Mesenchymal stem cell (in vitro differentiated cells and primary cell): ENCODE measurements at places on chromosomes 3 and 15.

GRCh38 chr3:58531956-58532355, 5.0 kb downstream of the ACOX2 start:
- peak; percentile 28 for DNase-seq

DNA sequence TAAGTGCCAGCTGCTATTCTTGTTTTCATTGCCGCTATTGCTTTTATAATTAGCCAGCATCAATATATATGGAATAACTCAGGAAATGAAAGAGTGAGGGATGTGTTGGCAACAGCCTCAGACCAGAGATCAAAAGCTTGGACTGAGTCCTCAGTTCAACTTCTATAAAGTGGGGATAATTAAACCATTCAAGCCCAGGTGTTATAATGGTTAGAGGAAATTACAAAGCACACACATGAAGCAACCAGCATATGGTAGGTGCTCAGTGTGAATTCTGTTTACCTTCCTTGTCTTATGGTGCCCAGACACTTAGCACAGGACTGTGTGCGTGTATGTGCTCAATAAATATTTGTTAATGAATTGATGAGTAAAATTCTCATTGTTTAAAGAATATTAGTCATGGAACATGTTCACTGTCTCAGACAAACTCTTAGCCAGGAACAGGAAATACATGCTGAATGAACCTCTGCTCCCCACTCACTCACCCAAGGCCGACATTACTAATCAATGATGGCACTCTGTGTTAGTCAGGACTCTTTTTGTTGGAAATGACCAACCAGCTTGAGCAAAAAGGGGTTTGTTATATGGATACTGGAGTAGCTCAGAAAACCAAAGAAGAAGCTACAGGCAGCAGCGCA, 16.7 kb upstream of the CCDC174 start:
- no peak for DNase-seq

- no peak for DNase-seq
Measured at GRCh38 chr3:135082706-135083105, 287.6 kb downstream of the EPHB1 start.

DNA sequence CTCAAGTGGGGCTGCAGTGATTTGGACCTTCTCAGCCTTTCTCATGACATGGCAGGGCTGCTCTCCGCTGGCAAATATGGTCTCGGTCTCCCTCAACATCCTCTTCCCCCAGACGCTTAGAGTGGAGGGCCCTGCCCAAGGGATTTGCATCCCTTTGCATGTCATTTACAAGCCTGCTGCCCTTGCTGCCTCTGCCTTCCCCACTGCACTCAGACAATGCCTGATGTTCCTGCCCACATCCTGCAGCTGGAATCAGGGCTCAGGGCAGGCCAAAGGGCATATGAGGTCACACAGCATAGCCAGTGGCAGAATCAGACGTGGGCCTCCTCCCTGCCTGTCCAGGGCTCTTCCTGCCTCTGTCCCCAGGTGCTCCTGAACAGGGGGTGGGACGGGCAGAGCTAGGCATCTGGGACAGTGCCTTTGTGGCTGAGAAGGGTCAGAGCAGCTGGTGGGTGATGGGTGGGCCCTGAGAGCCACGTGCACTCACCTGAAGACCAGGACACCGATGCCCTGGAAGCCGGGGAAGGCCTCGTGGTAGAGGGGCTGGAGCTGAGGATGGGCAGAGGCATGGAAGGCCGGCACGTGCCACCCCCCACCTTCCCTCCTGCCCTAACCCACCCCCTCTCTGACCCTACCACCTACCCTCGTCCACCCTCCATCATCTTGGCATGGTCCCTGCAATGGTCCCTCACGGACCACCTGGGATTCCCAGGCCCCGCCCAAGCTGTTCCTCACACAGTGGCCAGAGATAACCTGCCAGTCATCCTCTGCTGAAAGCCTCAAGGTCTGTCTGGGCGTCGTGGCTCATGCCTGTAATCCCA, 27.4 kb upstream of the GOLGA6C start:
- DNase-seq, result no peak

- peak; percentile 76 for DNase-seq
Measured at GRCh38 chr3:172154768-172155664, 115.6 kb downstream of the FNDC3B start.

- DNase-seq, result no peak
Measured at GRCh38 chr3:65871305-65872141, 167.2 kb downstream of the MAGI1 start.

DNA sequence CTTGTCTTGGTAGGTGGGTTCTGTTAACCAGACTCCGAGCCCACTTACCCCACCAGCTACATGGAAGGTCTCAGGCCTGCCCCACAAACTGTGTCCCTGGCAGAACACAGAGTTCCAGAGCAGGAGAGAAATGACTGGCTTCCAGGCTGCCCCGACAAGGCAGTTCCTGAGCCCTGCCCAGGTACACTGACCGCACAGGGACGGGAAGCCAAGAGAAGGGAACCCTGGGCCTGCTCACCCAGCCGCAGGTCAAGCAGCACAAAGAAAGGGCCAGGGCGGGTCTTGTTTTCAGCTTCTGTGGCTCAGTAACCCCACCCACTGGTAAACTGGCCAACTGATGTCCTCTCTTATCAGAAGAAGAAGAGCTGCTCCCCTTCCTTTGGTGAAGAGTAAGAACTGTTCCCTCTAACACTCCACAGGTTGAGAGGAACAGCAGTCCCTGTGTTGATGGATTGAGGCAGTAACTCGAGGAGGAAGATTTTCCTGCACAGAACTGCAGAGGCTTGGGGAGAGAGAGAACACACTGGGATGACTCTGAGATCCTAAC, 68.4 kb downstream of the CRTC3 start:
- DNase-seq, result peak; percentile 16

DNA sequence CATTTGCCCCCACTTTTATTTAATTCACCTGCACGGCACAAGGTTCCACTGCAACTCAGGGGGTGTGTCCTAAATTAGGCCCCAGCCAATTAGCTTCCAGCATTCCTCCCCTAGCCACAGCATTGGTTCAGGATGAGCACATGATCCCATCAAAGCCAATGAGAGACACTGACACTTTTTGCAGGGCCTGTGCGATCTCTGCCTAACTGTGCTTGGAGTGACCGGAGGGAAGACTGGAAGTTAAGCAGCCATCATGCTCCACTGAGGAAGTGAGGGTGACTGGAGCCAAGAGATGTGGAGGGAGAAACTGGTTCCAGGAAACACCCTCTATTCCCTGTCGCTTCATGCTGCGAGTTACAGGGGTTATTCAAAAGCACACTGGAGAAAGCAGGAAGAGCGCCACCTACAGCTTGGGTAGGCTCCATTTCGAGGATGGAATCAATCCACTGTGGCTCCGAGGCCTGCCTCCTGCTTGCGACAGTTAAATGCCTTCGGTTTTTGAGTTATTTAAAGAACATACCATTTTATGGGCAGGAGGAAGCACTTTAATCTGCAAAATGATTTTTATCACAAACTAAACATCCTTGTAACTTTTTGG, 122.2 kb upstream of the WNT5A start:
- no peak for DNase-seq

DNA sequence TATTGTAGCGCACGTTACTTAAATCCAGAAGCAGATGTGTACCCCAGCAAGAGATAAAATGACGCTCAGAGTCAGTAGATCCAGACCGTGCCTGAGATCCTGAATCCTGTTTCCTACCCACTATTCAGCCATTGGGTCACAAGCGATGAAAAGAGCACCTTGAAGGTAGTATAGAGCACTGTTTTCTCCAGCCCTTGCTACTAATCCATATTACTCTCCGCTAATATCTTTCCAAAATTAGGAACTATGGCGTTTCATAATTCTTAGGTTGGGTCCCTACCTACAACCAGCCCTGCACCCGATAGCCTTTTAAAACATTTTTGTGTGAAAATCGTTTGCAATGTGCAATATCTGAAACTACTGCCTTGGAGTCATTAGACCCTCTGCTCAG, 596 bp downstream of the BTD start:
- no peak for DNase-seq

DNA sequence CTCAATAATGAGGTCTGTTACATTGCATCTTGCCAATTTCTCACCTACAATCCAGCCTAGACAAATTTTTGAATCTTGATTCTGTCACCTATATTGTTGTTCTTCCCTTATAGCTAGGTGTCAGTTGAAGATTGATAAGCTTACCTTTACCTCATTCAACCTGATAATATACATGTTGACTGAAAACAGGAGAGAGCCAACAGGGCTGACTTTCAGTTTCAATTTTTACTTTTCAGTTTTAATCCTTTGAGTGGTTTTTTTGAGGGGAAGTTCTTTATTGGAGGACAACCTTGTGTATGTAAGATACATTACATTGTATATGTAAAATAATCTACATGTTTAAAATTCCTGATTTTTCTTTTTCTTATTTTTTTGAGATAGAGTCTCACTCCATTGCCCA, 5.8 kb downstream of the ATP13A5 start:
- DNase-seq, result no peak

- peak; percentile 14 for DNase-seq
Measured at GRCh38 chr3:182618981-182619591, 174.2 kb upstream of the ATP11B start.

GRCh38 chr3:158057666-158058065, 48.6 kb downstream of the SHOX2 start:
- no peak for DNase-seq

DNA sequence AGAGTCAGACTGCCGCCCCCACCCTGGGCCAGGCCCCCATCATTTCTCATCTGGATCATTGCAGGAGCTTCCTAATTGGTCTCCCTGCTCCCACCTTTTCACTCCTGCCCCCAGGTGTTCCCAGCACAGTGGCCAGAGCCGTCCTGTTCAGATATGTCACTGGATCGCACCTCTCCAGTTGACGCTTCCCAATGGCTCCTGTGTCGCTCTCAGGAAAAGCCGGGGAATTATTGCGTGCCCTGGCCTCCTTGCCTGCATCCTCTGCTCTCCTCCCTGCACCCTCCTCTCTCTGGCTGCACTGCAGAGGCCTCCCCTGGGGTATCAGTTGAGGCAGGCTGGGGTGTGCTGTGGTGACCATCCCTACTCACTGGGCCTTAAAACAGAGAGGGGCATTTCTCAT, 25.5 kb upstream of the CYP11A1 start:
- no peak for DNase-seq

DNA sequence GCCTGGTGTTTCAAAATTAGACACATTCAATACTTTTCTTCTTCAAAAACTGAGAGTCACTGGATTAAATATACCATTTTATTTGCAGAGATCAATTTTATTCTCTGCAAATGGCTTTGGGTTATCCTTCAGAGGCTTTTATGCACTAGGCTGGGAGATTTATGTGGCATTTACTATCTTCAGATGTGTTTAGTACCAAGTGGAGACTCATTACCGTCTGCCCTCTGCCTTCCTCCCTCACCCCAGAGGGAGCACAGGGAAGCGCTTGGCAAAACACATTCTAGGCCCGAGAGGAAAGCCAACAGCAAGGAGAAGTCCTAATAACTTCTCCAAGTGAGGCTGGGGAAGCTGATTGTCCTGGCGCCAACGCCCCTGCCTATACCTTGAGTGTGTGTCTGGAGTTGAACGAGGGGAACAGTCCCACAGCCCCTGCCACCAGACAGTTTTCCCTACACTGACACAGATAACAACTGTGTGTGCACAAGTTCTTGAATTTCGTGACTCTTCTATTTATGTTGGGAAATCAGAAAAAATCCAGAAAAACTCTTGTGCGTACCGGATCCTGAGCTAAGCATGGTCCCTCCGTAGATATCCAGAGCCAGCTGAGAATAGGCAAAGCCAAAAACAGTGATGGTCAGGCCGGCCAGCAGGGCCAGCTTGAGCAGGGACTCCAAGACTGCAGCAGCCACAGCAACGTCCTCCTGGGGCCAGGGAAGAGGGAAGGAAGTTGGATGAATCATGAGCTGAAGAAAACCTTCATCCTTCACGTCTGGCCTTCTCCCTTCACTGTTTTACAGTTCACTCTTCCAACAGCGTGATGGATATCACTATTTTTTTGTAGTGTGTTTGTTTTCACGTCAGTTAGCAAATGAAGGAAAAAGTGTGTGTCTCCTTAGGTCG, 26.6 kb downstream of the RFT1 start:
- DNase-seq, result no peak

DNA sequence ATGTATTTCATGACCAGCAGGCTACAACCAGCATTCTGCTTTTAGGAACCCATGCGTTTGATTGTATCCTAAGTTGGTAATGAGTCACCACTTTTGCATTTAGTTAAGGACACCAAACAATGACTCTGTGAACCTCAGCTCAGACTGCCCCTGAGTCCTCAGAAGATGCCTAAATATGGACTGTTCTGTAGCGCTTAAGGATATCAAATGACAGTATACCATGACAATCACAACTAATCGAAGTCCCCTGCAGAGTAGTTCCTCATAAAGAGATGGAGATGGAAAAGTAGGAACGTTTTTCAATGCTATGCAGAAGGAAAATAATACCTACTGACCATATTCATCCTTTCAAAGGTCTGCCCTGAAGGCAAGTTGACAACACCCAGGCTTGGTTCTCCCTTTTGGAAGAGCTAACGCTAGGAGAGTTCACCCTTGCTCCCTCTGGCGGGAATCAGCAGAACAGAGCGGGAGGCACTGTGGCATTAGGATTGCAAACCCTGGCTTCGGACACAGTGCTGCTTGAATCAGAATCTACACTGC, 508.6 kb downstream of the FHIT start:
- peak; percentile 41 for DNase-seq

- DNase-seq, result no peak
Measured at GRCh38 chr3:149449799-149450198, 24.7 kb upstream of the TM4SF4 start.

DNA sequence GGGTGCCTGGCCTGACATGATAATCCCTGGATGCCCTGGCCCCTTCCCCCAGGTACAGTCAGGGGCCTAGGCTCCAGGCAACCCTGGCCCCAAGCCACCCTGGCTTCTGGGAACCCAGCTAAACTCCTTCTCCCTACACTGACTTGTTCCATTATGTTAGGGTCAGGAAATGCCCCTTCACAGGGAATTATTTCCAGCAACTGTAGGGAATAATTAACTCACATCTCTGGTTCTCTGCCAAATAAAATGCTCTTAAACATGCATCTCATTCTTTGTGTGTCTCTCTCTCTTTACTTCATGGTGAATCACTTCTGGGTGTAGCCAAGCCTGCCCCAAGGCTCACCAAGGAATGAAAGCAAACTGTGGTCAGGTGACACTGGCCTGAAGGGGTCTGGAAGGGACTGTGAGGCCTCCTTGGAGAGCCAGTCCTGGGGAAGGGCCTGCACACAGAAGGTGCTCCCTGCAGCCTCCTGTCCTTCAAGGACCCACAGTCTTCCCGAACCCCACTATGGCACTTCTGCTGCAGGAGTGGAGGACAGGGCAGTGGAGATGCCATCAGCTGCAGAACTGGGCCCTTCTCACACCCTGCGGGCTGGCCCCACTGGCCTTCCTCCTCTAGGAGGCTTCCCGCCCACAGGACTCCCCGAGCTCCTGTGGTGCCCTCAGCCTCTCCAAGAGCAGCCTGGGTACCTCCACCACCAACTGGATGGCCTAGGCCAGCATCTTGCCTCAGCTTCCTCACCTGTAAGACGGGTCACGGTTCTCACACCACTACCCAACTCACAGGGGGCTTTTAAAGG, 17.6 kb downstream of the TKT start:
- peak; percentile 93 for DNase-seq

- DNase-seq, result peak; percentile 63
Measured at GRCh38 chr3:178059119-178059518, 477.1 kb upstream of the KCNMB2 start.
